ENCODE measurements at places on chromosomes 2 and 18.

GRCh38 chr2:222709191-222709891 lies 37.9 kb downstream of the MOGAT1 start:
- no peak for DNase-seq

GRCh38 chr18:35753306-35753910 lies 171.9 kb downstream of the GALNT1 start:
- no peak for DNase-seq

DNA sequence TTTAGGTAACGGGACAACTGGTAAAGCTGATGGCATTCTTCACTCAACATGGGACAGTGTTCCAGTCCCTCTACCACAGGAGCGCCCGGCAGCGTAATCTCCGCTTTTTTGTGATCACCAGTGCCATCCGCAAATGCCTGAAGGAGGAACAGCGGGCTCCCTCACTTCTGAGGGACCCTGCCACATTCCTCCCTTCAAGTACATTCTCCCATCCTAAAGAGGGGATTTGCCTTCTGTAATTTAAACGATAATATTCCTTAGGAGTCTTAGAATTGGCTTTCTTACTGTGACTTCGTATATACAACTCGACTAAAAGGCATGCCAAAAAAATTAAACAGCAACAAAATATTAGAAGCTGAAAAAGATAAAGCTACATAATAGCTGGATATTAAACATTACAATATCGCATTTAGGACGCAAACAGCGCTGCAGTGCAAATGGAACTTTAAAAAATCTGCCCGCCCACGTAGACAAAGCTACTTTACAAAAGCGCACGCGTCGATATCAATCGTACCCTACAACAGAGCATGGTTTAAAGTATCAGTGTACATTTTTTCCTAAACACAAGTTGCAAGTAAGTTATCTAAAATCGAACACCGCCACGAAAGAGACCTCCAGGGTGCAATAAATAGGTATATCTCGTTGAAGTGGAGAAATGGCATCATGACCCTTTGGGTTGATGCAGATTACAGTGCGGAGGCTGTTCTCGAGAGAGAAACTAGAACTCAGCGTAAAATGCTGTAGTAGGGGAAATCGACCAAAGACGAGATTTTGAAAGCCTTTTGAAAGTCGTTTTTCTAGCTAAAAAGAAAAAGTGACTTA lies 2.3 kb upstream of the VSNL1 start:
- no peak for DNase-seq

GRCh38 chr2:85834466-85834865 lies 54.3 kb downstream of the ST3GAL5 start:
- no peak for DNase-seq

DNA sequence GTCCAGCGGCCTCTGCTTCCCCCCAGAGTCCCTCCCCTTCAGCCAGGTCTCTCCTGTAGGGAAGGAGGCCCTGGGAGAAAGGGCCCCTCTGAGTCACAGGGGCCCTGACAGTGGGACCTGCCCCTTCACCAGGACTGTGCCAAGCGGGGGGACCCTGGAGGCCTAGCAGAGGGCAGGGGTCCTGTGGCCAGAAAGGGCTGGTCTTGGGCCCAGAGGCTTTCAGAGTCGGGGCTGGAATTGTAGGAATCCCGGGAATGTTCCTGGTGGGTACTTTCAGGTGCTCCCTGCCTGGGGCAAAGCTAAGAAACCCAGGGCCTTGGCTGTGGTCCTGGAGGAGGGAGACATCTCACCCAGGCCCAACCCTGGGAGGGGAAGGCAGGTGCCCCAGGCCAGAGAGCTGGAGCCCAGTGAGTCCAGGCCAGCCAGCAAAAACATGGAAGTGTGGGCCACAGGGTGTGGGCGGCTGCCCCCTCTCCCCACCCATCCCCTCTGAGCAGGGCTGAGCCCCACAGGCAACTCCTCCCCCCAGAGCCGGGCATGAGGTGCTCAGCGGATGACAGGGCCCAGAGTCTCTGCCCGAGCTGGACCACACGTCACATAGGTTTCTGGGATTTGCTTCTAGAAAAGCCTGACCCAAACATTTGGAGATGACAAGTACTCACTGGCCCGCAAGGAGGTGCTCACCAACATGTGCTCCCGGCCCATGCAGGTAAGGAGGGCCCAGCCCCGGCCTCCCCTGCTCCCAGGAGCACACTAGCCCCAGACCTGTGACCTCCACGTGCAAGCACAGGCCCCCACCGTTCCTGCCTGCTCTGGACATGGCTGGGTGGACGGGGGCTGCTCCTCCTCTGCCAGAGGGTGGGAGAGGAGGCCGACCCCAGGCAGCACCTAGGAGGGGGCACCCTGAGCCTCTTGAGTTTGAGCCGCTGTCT lies 48.2 kb upstream of the ALPP start:
- no peak for DNase-seq

DNA sequence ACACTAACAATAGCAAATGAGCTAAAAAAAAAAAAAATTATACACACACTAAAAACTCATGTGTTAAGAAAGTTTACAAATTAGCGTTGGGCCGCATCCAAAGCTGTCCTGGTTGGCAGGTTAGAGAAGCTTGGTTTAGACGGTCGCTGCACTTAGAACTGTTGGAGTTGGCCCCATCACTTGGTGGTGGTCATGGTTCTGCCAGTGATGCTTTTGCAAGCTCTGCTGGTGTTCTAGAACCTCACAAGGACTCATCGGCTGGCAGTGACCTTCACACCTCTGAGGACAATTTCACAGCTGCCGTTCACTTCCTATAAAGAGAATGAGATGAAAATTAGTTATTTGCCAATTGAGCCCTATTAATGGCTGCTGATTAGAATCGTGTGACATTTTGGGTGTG lies 229.0 kb downstream of the AGAP1 start:
- DNase-seq, result no peak

DNA sequence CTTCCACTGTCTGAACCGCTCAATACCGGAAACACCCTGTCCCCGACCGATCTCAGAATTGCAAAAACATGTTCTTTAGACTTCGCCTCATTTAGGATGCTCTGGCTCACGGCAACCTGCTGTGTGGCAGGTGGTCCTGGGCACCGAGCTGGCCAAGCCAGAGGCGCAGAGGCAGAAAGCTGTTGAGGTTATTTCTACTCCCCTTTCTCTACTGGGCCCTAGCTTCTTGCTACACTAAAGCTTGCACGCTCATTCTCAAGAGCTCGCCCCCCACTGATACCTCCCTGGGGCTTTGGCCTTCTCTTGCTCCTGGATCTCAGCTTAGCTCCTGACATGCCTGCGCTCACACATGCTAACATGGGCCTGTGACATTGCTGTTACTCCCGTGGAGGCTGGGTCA lies 417.4 kb downstream of the LPIN1 start:
- no peak for DNase-seq

DNA sequence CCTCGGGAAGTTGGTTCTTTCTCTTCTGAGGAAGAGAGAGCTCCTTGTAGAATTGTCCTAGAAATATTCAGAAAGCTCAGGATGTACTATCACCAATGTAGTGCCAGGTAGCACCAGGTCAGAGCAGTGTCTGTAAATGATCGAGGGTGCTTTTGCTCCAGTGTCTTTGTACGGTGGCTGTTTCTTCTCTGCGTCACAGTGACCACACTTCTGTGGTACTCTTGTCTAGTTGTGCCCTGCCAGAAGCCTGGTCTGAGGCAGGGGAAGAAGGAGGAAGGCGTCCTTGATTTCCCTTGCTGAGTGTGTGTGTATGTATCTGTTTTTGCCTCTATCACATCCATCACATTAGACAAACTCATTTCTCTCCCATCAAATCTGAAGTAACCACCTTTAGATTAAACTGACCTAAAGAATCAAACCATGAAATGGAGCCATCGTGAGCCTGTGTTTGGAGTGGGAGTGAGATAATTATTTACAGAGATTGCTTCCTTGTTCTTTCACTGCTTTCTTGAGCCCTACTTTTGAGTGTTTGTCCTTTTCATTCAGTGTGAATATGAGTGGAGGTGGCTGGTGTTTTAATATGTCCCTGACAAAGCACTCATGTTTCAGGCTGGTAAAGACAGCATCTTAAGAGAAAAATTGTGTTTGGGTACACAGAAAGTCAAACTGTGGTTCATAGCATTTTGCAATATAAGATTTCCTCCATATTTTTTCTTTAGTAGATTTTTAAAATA lies 97.2 kb downstream of the ACOXL start:
- DNase-seq, result no peak

DNA sequence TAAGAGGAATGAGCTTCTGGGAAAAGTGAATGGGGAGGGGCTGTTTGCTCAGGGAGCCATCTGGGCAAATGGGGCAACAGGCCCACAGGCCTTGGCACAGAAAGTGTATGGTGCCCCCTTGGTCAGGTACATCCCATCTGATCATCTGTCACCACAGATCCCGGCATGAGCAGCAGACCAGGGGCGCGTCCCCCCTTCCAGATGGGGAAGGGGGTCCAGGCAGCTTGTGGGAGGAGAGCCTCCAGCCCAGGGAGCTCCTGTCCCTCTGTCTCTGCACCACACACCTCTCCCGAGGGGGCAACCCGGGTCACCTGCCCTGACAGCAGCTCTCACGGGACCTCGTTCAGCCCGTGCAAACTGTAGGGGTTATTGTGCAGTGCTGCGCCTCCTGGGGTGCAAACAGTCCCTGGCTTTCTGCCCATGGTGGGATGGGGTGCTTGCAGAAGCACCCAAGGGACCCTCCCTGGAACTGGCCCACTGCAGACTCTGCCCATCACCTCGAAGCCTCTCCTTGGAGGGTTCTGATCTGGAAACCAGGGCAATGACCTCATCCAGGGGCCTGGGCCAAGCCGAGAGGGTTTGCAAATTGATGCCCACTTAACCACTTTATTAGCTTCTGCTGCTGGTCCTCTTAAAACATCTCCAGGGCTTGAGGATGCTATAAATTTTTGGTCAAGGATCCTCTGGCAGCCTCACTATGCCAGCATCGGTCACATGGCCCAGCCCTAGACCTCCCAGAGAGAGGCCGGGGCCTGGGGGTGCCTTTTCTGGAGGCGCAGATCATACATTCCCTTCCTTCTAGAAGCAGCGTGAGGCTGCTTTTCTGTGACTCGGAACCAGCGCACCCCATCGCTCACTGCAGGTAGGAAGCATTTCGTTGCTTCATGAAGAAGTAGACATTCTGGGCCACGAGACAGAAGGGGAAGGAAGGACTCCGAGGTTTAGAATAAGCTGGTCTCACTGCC lies 7.6 kb upstream of the BOK start:
- DNase-seq, result no peak

DNA sequence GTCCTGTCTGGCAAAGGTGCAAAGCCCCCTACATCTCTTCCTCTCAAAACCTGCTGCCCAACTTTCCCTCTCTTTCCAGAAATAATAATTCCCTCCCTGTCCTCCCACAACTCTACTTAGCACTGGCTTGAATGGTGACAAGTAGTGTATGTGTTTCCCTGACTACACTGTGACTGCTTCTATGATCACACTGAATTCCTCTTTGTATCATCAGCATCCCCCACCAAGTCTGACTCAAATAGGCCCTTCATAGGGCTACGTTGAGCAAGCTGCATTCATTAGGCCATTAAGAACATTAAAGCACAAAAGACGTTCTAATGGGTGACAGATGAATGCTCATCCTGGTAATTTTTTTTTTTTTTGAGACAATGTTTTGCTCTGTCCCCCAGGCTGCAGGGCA lies 13.7 kb upstream of the ST3GAL5 start:
- DNase-seq, result no peak

DNA sequence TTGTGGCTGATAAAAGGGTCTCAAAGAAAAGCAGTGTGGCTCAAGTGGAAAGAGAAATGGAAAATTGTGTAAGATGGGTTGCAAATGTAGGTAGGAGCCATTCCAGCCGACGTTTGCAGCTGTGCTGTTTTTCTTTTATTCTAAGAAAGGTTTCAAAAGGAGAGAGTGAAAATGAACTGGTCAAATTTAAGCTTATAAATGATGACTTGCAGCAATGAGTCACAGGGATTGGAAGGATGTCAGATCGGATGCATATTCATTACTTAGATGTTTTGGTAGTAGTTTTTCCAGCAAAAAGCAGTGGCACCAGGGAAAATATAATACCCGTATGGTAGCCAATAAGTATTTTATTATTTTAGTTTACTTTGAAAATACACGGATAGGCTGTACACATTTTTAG lies 79.1 kb downstream of the LRRTM4 start:
- DNase-seq, result no peak
